Activated CD4-positive, alpha-beta memory T cell treated with anti-CD3 and anti-CD28 coated beads, Interleukin-2, amount 10 ng/mL, durations not matched to agents 7 days and 5 days (primary cell): ENCODE measurements at places on chromosomes 3 and 15. TPM values are rescaled to one million over a fixed set of nuclear protein-coding genes. Genes with fewer than 3 reads are reported as not detected.

The MCF2L2 gene
- total RNA-seq, result 6.6 TPM

The GP9 gene
- total RNA-seq, result not detected

The C3orf85 gene
- not detected for total RNA-seq

The ZNF770 gene
- total RNA-seq, result 36.2 TPM

The TRPC1 gene
- total RNA-seq, result 3.0 TPM

The SPTSSB gene
- not detected for total RNA-seq

The GPR149 gene
- not detected for total RNA-seq

The CFAP91 gene
- total RNA-seq, result not detected

The PTH1R gene
- total RNA-seq, result not detected

The ULK3 gene
- 84.2 TPM for total RNA-seq

The EPB42 gene
- total RNA-seq, result not detected
